ENCODE measurements at places on chromosomes 6 and 20. TPM values are rescaled to one million over a fixed set of nuclear protein-coding genes. Genes with fewer than 3 reads are reported as not detected.

RNF144B gene
- 0.23 TPM for total RNA-seq

CRIP3 gene
- 0.50 TPM for total RNA-seq

FOXQ1 gene
- not detected for total RNA-seq

CCR6 gene
- 9.1 TPM for total RNA-seq

MMUT gene
- total RNA-seq = 12.8 TPM
